IMR-90 (cell line): ENCODE measurements at places on chromosomes 6 and 20.
A peak's percentile ranks its signal among the peaks of the same experiment; 100 is the strongest.

DNA sequence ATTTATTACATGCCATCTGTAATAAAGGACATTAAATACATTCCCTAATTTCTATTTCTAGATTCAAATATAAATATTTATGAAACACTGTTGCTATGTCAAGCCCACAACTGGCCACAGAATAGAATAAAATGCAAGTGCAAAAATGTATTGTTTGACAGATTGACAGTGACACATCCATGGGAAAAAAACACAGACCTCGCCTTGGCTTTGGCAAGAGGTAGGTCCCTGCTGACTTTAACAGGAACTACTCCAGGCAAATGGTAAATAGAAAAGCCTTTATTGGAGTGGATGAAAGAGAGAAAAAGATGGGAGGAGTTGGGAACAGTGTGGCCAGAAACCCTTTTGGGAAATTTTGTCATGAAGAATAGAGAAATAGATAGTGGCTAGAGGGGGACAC lies 622.9 kb downstream of the UTRN start:
- H3K4me1 ChIP-seq, result peaks cover 7% of the 10 kb centered on the region
- H3K36me3 ChIP-seq, result no peaks in the 10 kb centered on the region
- H3K4me3 ChIP-seq, result no peak overlapping the region
- H3K27me3 ChIP-seq, result no peaks in the 10 kb centered on the region
- DNase-seq, result peak; percentile 54
- no peak overlapping the region for H3K27ac ChIP-seq

DNA sequence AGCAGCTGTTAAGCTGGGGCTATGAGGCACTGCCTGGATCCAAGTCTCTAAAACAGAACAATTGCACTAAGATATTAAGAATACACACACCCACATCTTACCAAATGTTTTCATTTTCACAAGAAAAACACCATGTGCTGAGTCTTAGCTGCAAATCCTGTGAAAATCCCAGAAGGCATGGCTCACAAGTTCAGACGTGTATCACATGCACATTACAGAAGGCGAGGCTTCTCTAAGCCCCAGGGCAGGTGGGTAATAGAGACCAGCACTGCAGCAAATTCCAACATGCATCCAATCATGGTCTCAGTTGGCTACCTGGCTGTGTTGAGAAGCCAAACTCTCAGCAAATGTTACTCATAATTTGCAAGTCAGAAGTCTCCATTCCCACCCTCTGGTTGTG lies 16.2 kb upstream of the CST3 start:
- peaks cover 2% of the 10 kb centered on the region for H3K4me1 ChIP-seq
- no peaks in the 10 kb centered on the region for H3K36me3 ChIP-seq
- H3K27me3 ChIP-seq, result peaks cover 4% of the 10 kb centered on the region
- H3K4me3 ChIP-seq, result no peak overlapping the region
- no peak for DNase-seq

- H3K27ac ChIP-seq, result no peak overlapping the region
- no peak overlapping the region for H3K4me3 ChIP-seq
- no peaks in the 10 kb centered on the region for H3K4me1 ChIP-seq
- peak; percentile 36 for DNase-seq
Measured at GRCh38 chr6:147127587-147127986, 76.6 kb upstream of the STXBP5 start.

GRCh38 chr6:166754218-166755030 lies 127.4 kb upstream of the RPS6KA2 start:
- peaks cover 2% of the 10 kb centered on the region; the same call in 1 of the 2 replicates for H3K4me1 ChIP-seq
- peaks cover 22% of the 10 kb centered on the region for H3K27me3 ChIP-seq
- no peaks in the 10 kb centered on the region for H3K36me3 ChIP-seq

DNA sequence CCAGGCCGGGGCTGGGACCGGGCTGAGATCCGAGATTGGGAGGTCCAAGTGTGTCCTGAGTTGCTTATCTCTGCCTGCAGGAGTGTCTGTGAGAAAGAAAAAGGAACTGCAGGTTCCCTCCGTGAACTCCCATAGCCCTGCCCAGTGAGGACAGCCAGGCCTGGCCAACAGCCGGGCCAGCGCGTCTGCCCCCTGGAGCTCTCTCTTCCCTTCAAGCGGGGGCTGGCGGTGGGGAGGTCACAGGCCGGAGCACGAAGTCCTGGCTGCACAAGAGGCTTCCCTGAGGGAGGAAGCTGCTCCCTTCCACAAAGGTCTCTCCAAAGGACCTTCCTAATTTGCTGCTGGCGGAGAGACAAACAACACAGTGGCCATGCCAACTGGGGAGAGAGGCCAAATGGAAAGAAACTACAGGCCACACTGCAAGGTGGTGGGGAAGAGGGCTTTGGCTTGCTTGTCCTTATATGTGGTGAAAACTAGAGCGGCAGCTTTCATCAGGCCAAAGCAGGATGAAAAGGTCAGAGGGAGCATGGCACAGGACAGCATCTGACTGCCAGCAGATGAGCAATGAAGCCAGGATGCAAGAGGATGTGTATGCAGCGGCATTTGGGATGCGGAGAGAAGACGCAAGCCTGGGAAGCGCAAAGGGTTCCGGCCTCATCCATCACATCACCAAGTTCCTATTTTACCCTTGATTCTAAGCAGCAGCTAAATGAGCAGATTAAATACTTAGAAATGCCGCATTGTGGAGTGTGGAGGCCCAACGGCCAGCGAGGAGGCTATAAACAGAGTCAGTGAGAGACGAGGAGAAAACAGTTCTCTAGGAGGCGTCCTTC lies 260.0 kb downstream of the ERMARD start:
- H3K36me3 ChIP-seq, result no peaks in the 10 kb centered on the region
- no peak overlapping the region for H3K27ac ChIP-seq
- DNase-seq, result no peak
- H3K4me3 ChIP-seq, result no peak overlapping the region
- no peaks in the 10 kb centered on the region for H3K27me3 ChIP-seq

DNA sequence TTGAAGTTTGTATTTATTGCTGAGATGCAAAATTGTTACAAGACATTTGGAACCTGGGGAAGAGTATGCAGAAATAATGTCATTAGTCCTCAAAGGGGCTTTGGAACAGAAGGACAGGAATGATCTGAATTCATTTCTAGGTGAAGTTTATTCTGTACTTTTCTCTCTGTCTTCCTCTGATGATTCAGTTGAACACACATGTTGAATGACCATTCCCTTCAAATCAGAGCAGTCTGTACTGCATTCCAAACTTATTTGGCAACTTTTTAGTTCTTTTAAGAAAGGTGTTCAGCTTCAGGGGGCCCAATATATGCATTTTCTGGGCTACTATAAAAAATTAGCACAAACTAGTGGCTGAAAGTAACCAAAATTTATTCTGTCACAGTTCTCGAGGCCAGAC lies 213.9 kb upstream of the LAMP5 start:
- peaks cover 10% of the 10 kb centered on the region for H3K4me1 ChIP-seq
- DNase-seq, result peak; percentile 24
- no peaks in the 10 kb centered on the region for H3K27me3 ChIP-seq
- H3K27ac ChIP-seq, result no peak overlapping the region

- H3K4me3 ChIP-seq, result no peak overlapping the region
- no peak for DNase-seq
- H3K27me3 ChIP-seq, result peaks cover 45% of the 10 kb centered on the region
- no peaks in the 10 kb centered on the region for H3K4me1 ChIP-seq
Measured at GRCh38 chr20:51164731-51165130, 141.8 kb upstream of the KCNG1 start.

GRCh38 chr6:30615219-30615957 lies 1.7 kb downstream of the PPP1R10 start:
- H3K27me3 ChIP-seq, result no peaks in the 10 kb centered on the region
- DNase-seq, result peak; percentile 91
- H3K4me1 ChIP-seq, result peaks cover 8% of the 10 kb centered on the region
- H3K27ac ChIP-seq, result peak overlapping the region; percentile 91

DNA sequence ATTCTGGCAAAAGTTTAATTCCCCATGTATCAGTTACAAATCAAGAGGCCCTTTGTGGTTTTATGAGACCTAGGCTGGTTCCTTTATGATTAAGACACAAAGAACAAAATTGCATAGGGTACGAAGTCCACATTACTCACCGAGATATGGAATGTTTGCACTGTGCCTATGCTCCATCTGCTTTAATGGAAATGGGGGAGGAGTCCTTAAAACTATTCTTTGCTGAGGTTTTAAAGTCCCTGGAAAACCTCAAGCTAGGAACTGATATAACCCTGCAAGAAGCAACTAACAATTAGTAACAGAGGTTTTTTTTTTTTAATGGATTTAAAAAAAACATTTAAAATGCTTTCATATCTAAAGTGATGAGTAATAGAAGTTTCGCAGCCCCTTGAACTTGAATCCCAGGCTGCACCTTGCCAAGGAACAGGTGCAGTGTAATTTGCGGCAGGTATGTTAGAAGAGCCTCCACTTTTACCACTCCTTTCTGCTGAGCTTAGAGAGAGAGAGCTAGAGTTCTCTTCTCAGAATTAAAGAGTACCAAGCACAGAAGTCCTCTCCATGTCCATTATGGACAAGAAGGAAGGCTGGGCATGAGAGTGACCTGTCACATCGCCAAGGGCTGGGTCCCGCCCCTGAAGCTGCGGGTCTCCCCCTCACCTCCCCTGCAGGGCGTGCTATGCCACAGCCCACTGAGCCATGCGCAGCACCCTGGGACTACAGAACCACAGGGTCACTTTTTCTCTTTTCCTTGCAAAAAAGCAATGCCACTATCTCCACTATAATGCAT lies 2.3 kb downstream of the SERPINB1 start:
- peaks cover 8% of the 10 kb centered on the region for H3K36me3 ChIP-seq
- no peak overlapping the region for H3K4me3 ChIP-seq
- peaks cover 18% of the 10 kb centered on the region for H3K4me1 ChIP-seq
- no peaks in the 10 kb centered on the region for H3K27me3 ChIP-seq
- DNase-seq, result peak; percentile 83

DNA sequence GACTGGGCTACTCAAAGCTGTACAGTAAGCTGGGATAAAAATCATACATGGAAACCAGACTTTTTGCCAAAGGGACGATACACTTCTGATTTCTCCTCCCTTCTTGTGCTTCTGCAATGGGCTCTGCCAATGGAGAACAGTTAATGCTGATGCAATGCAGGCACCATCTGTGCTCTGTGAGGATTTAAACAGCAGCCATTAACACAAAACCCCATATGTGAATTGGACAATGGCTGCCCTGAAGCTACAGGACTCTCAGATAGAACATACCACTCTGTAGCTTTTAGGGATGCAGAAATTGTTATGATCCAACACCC lies 71.9 kb downstream of the GJA10 start:
- H3K4me3 ChIP-seq, result no peak overlapping the region
- no peaks in the 10 kb centered on the region for H3K4me1 ChIP-seq
- H3K27me3 ChIP-seq, result no peaks in the 10 kb centered on the region; the same call in 1 of the 2 replicates
- no peaks in the 10 kb centered on the region for H3K36me3 ChIP-seq

- H3K4me3 ChIP-seq, result peak overlapping the region; percentile 76; the same call in 1 of the 2 replicates
- peaks cover 11% of the 10 kb centered on the region for H3K4me1 ChIP-seq
- no peak for DNase-seq
- H3K36me3 ChIP-seq, result peaks cover 16% of the 10 kb centered on the region
- H3K27me3 ChIP-seq, result no peaks in the 10 kb centered on the region
Measured at GRCh38 chr6:43058531-43058930, 703 bp downstream of the MRPL2 start.

- H3K27me3 ChIP-seq, result peaks cover 11% of the 10 kb centered on the region
- H3K4me1 ChIP-seq, result peaks cover 3% of the 10 kb centered on the region
- peak; percentile 56 for DNase-seq
- H3K27ac ChIP-seq, result no peak overlapping the region
Measured at GRCh38 chr6:107491760-107492660, 2.1 kb downstream of the SOBP start.

DNA sequence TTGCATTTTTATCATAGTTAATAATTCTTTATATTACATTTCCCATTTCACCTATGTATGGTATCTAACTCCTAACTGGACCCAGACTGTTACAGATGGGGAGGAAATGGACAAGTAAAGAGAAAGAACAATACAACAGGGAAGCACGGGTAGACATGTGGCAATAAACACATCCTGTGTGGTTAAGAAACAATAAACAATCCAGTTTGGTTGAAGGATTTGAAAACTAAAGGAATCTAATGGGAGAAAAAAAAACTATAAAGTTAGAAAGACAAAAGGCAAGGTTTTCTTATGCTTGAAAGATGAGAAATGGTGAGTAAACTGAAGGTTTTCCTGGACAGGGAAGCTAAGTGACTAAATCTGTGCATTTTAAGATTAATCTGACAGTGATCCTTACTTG lies 34.9 kb upstream of the ALDH8A1 start:
- DNase-seq, result peak; percentile 67
- H3K27me3 ChIP-seq, result no peaks in the 10 kb centered on the region
- no peak overlapping the region for H3K4me3 ChIP-seq
- peaks cover 2% of the 10 kb centered on the region; the same call in 1 of the 2 replicates for H3K4me1 ChIP-seq
- H3K36me3 ChIP-seq, result peaks cover 8% of the 10 kb centered on the region
- no peak overlapping the region for H3K27ac ChIP-seq

DNA sequence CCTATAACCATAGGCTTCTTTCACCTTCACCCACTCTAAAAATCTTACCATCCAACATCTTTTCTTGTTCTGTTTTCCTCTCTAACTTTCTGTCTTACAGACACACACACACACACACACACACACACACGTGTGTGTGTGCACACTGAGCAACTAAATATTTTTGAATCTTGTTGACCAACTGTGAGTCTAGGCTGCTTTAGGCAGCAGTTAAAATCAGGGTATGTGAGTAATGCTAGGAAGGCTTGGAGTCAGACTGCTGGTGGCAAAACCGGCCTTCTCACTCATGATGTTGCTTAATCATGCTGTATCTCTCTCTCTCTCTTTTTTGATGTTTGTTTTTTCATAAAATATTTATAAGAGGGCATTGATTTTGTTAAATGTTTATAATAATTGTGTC lies 103.1 kb upstream of the TBX18 start:
- DNase-seq, result no peak
- no peaks in the 10 kb centered on the region for H3K36me3 ChIP-seq
- no peak overlapping the region for H3K4me3 ChIP-seq
- no peak overlapping the region for H3K27ac ChIP-seq
- H3K27me3 ChIP-seq, result no peaks in the 10 kb centered on the region
- no peaks in the 10 kb centered on the region for H3K4me1 ChIP-seq

GRCh38 chr6:37903351-37904340 lies 84.1 kb downstream of the ZFAND3 start:
- DNase-seq, result no peak
- peaks cover 2% of the 10 kb centered on the region for H3K4me1 ChIP-seq
- H3K4me3 ChIP-seq, result no peak overlapping the region
- no peaks in the 10 kb centered on the region for H3K27me3 ChIP-seq
- H3K27ac ChIP-seq, result no peak overlapping the region
- no peaks in the 10 kb centered on the region for H3K36me3 ChIP-seq

- no peak overlapping the region for H3K27ac ChIP-seq
- no peaks in the 10 kb centered on the region for H3K27me3 ChIP-seq
- H3K36me3 ChIP-seq, result no peaks in the 10 kb centered on the region
- peaks cover 7% of the 10 kb centered on the region for H3K4me1 ChIP-seq
Measured at GRCh38 chr6:156944412-156944811, 167.2 kb downstream of the ARID1B start.

DNA sequence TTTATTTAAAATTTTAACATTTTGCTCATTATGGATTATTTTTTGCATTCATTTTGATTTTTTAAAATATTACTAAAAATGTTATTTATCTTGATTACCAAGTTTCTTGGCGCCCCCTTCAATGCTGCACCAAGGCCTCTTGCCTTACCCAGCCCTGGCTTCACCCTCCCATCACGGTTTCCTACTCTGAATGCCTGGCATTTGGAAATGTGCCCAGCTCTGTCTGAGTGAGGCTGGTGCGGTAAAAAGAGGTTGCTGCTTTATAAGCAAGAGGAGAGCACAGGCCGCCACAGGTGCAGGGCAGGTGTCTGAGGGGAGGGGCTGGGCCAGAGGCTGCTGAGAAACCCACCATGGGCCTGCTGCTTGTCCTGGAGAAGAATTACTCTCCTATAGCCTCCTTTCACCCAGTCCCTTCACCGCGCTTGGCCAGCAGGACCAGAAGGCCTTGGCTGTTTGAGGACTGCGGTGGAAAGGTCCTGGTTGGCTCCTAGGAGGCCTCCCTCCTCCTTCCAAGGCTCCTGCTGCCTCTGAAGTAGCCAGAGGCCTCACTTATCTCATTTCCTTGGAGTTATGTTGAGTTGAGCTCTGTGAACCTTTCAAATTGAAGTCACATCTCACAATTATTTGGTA lies 62.6 kb downstream of the BANF2 start:
- H3K27me3 ChIP-seq, result peaks cover 4% of the 10 kb centered on the region
- no peak overlapping the region for H3K4me3 ChIP-seq
- no peak overlapping the region for H3K27ac ChIP-seq
- H3K4me1 ChIP-seq, result no peaks in the 10 kb centered on the region
- H3K36me3 ChIP-seq, result no peaks in the 10 kb centered on the region
